ENCODE measurements at places on chromosomes 13 and 19.
A peak's percentile ranks its signal among the peaks of the same experiment; 100 is the strongest.

DNA sequence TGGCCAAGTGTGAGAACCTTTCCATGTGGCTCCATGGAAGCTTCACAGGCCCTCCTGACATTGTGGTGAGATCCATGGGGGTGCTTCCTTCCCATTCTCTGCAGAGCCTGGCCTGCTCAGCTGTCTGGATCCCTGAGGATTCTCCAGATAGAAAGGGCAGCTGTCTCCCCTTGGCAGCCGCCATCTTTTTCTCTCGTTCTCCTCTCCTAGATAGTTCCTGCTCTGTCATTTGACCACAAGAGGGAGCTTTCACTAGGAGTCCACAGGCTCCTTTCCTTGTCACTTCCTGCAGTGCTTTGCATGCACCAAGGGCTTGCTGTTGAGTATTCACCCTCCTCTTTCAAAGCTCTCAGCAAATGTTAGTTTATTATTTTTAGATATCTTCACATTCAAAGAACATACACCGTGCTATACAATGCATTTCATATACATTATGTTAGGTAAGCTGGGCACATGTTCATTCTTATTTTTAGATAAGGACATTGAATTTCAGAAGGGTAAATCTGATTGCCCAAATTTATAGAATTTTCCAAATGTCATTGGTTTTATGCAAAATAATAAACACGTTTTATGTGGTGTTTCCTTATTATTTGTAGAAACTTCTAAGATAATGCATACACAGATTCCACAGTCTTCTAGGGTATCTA lies 133.2 kb downstream of the FRY start:
- peak; percentile 80 for DNase-seq

- peak; percentile 15 for DNase-seq
Observed at GRCh38 chr19:35000647-35001501, 751 bp downstream of the GRAMD1A start.

- DNase-seq = no peak
Observed at GRCh38 chr13:99031832-99032231, 54.0 kb upstream of the DOCK9 start.

DNA sequence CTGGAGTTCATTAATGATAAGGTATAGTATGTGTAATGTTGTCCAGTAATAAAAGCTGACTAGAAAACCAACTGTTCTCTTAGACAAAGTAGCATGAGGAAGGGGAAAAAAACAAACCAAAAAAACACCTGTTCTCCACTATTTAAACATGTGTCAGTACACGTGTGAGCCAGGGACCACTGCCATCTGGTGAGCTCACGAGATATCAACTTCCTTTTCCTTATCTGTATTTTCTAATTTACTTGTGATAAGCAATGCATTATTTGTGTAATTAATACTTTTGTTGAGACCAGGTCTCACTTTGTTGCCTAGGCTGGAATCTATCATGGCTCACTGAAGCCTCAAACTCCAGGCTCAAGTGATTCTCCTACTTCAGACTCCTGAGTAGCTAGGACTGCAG lies 4.3 kb upstream of the SIX5 start:
- no peak for DNase-seq

GRCh38 chr19:58252102-58252685 lies 23.5 kb downstream of the ZNF544 start:
- DNase-seq = no peak

GRCh38 chr13:60111691-60112090 lies 52.0 kb downstream of the DIAPH3 start:
- no peak for DNase-seq

GRCh38 chr13:60619461-60619860 lies 222.4 kb downstream of the TDRD3 start:
- no peak for DNase-seq

DNA sequence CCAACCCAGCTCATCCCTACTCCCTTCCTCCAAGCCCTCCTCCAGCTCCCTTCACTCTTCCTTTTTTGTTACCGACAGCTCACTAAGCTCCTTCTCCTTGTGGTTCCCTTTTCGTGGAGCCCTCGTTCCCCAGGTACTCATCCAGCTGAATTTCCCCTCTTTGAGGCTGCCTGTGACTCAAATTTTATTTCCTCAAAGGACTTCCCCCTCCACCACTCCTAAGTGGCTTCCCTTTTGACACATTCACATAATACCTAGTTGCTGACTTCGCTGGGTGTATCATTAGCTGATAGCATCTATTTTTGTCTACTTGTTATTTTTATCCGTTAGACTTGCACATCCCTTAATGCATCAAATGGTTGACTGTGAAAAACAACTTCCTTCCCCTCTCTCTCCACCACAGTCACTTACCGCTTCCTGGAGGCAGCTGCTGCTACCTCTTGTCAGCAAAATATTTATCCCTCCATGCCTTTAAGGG lies 14.5 kb downstream of the FFAR2 start:
- no peak for DNase-seq

DNA sequence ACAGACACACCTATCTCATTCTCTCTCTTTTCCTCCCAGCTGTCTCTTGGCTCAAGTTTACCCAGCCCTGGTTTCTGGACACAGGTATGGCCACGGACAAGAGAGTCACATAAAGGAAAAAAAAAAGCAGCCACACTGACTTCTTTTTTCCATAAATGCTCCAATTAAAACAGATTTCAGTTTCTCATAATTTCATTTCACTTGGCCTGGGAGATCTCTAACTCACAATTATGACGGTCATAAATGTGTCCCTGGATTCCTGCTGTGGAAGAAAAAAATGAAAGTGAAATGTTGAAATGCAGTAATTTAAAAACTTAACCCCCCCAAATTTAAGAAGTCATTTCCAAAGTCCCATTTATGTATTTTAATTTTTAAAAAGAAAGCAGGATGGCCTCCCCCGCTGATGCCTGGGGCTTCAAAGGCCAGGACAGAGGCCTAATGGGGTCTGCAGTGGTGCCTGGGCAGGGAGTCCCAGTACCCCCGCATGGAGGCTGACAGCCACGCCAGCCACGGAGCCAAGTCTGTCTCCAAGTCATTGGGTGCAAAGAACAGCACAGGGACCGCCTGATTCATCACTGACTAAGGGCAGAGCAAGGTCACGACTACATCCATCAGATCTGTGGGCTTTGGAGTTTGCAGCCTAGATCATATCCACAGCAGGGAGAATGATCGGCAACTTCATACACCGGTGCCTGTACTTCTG lies 79.7 kb downstream of the TSHZ3 start:
- DNase-seq = no peak

- no peak for DNase-seq
Observed at GRCh38 chr19:53655042-53655665, 23.4 kb downstream of the DPRX start.

GRCh38 chr19:16449330-16449961 lies 22.3 kb downstream of the EPS15L1 start:
- no peak for DNase-seq

GRCh38 chr19:32311371-32311770 lies 34.0 kb upstream of the ZNF507 start:
- DNase-seq = no peak

DNA sequence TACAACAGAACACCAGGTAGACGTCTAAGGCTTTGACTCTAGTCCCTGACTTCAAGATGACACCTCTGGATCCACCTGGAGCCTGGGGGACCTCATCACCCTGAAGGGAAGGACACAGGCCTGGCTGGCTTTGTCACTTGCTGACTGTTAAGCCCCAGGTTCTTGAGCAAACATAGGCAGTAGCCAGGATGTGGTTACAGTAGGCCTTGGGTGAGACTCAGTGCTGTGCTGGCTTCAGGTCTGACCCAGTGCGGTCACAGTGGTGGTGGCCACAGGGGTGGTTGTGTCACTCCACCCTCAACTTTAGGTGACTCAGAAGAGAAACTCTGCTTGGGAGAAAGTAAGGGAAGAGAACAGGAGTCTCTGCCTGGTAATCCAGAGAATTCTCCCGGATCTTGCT lies 497.8 kb downstream of the UQCRFS1 start:
- DNase-seq = no peak

GRCh38 chr13:21074546-21074945 lies 13.2 kb upstream of the LATS2 start:
- DNase-seq = no peak

- no peak for DNase-seq
Observed at GRCh38 chr19:53927739-53928138, 18.7 kb downstream of the CACNG7 start.

- DNase-seq = no peak
Observed at GRCh38 chr19:44580366-44580895, 32.9 kb upstream of the IGSF23 start.

GRCh38 chr19:45368737-45369340 lies 1.5 kb downstream of the ERCC2 start:
- DNase-seq = no peak

- no peak for DNase-seq
Observed at GRCh38 chr19:7272856-7273578, 21.2 kb downstream of the INSR start.

GRCh38 chr13:112854321-112854720 lies 114.7 kb upstream of the MCF2L start:
- no peak for DNase-seq

DNA sequence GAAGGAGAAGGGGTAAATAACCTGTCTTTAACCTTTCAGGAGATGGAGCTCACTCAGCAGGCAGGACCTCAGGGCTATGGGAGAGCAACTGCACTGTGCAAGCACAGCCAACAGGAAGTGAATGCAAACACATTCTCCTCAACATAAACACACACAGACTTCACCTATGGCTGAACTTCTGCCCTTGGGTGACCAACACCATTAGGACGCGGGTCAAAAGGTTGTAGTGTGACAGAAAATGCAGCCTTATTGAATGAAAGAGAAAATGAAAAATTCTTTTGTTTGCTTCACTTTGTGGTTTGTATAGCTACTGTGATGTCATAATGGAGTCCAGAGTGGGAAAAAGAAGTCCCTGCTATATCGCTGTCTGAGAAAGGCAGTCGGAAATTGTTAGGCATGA lies 323.0 kb downstream of the NDFIP2 start:
- DNase-seq = no peak

DNA sequence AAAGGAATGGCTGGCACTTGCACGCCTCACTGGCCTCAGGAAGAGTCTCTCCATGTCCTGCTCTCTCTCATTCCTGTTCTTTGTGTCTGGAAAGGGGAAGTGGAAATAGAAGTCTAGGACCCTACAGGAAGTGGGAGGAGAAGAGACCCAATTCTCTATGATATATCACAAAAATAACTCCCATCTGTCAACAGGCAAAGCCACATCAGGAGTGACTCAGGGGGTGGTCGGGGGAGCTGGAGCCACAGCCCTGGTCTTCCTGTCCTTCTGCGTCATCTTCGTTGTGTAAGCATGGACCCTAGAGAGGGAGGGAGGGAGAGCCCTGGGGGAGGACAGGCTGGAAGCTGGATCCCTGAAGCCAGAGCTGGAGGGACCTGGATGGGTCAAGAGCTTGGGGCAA lies 3.0 kb downstream of the SIGLEC9 start:
- no peak for DNase-seq

GRCh38 chr19:49442771-49443365 lies 1.5 kb upstream of the SLC17A7 start:
- peak; percentile 94 for DNase-seq
